Stimulated activated CD8-positive, alpha-beta memory T cell treated with anti-CD3 and anti-CD28 coated beads, Interleukin-4, amount 100 ng/mL, for 4 hours (primary cell): ENCODE measurements at places on chromosomes 7 and 10.

GRCh38 chr7:5322621-5323410, 40.1 kb downstream of the SLC29A4 start:
- no peak for DNase-seq

GRCh38 chr7:12728192-12728538, 40.7 kb downstream of the ARL4A start:
- no peak for DNase-seq

DNA sequence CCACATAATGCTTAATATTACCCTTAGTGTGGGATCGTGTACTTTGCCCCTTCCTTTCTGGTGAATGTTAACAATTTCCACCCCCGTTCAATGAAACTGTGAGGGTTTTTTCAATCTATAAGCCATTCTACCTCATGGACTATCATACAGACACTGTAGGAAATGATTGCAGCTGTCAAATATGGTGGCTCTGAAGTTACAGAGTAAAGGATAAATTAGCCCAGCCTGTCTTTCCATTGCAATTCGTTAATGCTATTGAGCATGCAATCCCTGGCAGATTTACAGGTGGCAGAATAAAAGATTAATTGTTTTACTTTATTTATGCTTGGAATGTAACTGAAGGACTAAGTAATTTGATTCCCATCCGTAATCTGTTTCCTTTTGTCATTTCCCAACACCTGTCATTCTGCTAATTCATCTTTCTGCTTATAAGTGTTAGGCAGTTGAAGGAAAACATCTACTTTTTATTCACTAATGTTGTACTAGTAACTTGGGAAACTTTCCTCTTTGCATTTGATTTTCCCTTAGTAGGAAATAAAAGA, 1211.6 kb upstream of the LRRN3 start:
- DNase-seq: no peak

GRCh38 chr7:51025668-51026067, 243.0 kb upstream of the GRB10 start:
- no peak for DNase-seq

- no peak for DNase-seq
Observed at GRCh38 chr10:43012578-43012977, 64.3 kb upstream of the RET start.

- DNase-seq: no peak
Observed at GRCh38 chr7:69839782-69840181, 241.5 kb downstream of the AUTS2 start.
